Activated CD4-positive, alpha-beta T cell treated with anti-CD3 and anti-CD28 coated beads, Interleukin-2, amount 50 U/mL, for 48 hours (primary cell): ENCODE measurements at places on chromosomes 4 and X.

DNA sequence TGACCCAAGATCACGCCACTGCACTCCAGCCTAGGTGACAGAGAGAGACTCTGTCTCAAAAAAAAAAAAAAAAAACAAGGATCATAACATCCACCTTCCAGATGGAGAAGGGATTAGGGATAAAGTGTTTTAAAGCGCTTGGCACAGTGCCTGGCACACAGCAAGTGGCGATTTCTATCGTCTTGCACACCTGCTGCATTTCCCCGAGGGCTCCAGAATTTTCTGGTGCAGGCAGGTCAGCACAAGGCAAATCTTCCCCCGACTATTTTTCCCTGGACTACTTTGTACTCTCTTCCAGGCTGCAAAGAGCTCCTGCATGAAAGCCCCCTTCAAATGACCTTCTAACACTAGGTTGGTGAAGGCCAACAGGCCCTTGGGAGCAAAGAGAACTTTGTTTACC lies 57.3 kb downstream of the APBB2 start:
- DNase-seq: no peak

DNA sequence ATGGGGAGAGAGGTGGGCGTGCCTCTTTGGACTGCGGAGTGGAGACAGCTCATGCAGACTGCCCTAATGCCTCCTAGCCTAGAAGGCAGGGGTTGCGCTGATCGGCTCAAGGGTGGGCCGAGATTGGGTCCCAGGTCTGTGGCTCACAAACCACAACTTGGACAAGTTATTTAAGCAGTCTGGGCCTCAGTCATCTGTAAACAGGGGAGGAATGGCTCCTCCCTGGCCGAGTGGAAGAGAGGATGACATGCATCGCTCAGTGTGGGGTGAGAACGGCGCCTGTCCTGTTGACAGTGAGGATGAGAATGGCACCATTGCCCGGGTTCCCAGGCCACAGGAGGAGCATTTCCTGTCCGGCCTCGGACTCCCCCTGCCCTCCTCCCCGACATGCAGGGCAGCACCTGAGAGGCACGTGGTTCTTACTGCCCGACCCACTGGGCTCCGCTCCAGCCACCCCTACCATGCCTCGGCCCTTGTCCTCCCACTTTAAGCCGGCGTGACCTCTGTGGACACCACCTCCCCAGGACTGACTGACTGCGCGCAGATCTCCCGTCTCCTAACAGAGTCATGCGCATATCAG lies 40.3 kb upstream of the GRPEL1 start:
- DNase-seq: no peak

DNA sequence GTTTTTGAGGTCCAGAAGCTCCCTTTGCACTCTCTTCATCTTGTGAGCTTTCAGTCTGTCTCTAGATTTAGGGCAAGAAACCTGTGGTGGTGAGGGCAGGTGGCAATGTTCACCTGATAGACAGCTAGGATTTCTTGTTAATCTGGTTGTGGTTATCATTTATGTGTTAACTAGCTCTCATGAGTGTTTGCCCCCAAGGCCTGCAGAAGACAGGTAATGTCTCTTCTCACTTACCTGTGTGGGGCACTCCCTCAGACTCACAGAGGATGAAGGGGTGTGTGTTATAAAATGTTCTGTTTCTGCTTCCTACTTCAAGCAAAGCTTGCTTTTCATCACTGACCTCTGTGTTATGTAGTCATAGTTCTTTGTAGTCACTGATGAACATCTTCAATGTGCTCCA lies 17.8 kb downstream of the EGF start:
- no peak for DNase-seq

DNA sequence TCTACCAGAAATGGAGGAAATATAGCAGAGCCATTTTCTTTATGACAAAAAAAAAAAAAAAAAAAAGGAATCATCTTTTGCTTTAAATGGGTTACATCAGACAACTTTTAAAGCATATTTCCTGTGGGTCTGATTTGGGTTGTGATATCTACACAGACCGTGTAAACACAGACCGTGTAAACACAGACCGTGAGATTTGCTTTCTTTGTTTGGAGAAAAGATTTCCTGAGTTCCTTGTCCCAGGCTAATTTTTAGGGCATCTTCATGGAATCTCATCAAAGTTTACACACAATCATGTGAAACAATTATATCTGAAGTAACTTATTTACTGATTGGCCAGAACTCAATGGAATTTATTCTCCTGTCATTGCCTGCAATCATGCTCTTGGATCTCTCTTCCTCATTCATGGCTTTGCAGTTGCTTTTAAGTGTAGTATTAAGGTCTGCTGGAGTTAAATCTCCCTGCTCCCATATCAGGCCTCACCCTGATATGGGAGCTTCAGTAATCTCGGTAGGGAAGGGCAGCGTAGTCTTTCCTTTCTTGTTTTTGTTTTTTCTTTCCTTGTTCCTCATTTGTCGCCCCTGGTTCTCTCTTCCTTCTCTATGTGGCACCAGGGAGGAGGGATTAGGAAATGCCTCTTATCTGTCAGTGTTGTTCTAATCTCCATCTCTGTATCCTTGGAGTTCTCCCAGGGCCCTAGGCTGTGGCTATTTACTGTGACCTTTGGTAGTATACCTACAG lies 248.6 kb upstream of the JADE1 start:
- no peak for DNase-seq

- DNase-seq: no peak
Observed at GRCh38 chrX:137847376-137847775, 281.4 kb downstream of the ZIC3 start.

DNA sequence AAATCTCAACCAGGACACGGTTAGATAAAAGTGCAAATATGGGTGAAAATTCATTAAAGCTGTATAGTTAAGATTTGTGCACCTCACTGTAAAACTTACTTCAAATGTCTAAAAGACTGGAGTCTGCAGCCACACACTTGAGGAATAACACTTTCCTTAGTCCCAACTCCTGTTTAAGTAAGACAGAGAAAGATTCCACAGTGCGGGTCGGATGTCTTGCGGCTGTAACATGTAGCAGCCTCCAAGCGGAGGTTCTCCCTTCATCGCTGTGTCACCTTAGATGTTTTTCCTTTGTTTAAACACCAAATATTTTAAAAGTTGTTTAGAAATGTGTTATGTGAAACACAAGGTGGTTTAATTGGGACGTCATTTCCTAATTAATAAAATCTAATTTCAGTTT lies 905 bp upstream of the MAEA start:
- no peak for DNase-seq

- no peak for DNase-seq
Observed at GRCh38 chrX:101190736-101191135, 28.9 kb upstream of the DRP2 start.

- no peak for DNase-seq
Observed at GRCh38 chrX:46169808-46170207, 375.4 kb downstream of the ZNF674 start.

- no peak for DNase-seq
Observed at GRCh38 chr4:110977554-110977953, 354.7 kb upstream of the PITX2 start.

DNA sequence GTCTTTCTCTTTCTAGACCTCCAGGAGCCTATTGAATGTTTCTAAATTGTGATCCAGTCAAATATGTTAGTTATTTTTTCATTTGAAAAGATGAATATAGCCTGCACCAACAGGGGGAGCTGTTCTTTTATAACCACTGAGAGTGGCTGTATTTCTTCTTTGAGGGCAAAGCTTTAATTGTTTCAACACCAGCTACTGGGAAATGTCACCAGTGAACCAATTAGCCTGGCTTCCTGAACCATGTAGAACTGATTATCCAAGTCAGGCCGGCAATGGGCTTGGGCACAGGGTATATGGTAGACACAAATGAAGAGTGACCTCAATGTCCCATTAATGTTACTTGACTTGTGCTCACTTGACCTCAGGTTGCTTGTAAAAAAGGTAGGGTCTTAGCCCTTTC lies 4.8 kb upstream of the DAPP1 start:
- DNase-seq: peak; percentile 66

DNA sequence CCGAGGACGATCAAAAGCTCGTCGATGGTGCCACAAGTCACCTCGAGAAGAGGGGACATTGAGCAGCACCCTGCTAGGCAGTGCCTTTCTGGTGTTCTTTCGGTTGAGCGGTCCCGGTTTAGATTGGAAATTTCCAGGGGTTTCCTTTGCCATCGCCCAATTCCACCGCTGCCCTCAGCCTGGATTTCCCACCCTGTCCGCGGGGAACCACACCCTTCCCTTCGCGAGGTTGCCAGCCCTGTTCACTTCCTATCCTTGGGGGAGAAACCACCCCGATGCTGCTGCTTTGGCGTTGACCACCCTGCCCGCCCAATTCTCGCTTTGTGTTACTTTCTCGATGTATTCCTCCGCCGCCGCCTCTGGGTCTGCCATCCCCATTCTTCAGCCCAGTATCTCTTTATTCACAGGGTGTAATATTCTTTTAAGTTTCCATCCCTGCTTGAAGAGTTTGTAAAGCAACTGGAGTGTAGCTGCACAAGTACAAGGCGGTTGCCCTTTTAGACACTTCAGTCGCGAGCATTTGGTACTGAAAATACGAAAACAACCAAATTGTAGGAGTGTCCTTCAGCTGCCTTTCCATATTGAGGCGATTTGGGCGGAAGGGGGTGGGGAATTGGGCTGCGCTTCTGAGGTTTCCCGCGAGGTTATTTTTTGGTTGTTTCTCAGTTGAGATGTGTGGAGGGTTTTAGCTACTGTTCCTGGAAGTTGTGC lies 1.1 kb downstream of the OGT start:
- peak; percentile 55 for DNase-seq

DNA sequence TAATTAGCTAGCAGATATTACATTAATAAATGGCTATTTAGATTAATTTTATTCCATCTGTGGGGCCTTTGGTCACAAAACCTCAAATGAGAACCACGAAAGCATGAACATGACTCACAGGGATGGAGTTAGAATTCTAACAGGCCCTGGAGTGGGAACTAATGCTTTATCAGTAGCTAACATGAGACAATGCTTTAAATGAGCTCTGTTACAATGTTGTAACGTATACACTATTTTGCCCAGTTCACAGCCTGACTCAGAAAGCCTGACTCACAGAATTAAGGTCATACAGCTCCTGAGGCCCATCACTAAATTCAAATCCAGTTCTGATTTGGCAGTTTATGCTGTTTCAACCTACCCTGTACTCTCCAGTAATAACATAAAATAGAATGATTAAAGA lies 23.2 kb downstream of the VEGFC start:
- DNase-seq: no peak

DNA sequence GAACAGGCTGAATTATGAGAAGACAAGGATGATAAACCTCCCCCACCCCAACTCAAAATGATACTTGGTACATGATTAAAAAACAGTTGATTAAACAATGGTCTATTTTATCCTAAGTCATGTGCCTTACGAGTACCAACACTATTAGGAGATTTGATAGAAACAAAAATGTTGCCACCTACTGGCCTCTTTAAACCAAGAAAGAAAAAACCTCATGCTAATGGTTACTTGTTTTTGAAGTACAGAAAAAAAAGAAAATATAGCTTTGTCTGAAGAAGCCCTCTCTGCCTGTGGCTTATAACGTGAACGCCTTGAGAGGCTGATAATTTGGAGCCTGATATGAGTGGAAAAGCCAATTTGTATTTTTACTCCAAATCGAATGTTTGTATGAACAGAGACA lies 538.2 kb downstream of the DMD start:
- DNase-seq: no peak

DNA sequence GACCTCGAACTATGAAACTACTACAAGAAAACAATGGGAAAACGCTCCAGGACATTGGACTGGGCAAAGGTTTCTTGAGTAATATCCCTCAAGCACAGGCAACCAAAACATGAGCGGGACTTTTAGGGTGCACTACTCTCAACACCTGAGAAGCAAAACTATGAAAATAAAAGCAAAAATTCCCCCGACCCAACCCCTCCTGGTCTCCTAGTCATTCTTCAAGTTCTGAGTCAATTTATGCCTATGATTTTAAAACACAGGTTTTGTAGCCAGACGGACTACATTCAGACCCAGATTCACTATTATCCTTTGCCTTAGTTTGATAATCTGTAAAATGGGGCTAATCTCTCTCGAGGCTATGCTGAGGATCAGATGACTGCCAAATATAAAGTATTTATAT lies 97.0 kb downstream of the SOWAHB start:
- no peak for DNase-seq

DNA sequence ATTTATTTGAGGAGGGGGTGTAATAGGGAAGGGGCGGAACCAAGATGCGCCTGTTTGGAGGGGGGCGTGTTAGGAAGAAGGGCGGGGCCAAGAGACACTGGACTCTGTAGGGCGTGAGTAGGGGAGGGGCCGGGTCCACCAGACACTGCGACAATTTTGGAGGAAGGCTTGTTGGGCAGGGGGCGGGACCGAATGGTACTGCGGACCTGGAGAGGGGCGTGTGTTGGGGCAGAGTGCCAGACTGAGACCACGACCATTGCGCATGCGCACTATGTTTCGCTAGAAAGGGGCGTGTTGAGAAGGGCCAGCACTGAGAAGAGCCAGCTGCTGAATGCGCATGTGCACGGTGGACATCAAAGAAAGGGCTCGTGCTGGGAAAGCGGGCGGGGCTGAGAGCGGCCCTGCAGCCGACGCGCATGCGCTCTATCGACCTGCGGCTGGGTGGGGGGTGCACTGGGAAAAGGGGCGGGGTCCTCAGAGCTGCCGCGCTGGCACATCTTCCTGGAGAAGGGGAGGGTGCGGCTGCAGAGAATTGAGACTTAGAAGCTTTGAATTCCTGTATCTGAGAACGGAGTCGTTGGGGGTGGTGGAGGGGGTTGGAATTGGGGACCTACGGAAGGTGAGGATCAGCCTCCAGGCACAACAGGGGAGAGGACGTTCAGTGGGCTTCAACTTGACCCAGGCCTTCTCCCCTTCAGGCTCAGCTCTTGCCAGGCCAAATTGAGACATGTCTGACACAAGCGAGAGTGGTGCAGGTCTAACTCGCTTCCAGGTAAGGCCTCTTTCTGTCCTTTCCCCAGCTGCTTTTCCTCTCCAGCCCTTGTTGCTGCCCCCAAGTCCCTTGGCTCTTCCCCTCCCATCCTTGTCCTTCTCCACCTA lies 1.3 kb downstream of the MAGED2 start:
- peak; percentile 91 for DNase-seq
